Activated naive CD4-positive, alpha-beta T cell treated with anti-CD3 and anti-CD28 coated beads, Interleukin-2, amount 50 U/mL, for 16 hours (primary cell): ENCODE measurements at places on chromosomes 16 and 17.
A peak's percentile ranks its signal among the peaks of the same experiment; 100 is the strongest.

GRCh38 chr16:81607805-81608522 is 163.4 kb downstream of the CMIP start:
- no peak for DNase-seq

GRCh38 chr17:7281953-7282751 is 634 bp downstream of the SLC2A4 start:
- no peak for DNase-seq

DNA sequence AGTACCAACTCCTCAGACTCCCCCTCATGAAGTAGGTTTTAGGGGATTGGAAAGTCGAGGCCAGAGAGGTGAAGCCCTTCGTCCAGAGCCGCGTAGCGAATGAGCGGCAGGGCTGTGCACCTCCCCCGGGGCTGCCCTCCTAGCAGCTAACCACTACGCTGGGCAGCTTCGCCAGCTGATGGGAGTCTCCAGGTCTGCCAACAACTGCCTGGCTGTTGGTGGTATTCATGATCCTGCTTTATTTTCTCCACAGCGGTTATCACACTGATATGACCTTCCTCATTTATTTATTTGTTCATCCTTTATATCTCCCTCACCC is 773 bp upstream of the NETO2 start:
- DNase-seq, result no peak

- no peak for DNase-seq
Observed at GRCh38 chr16:87836346-87836843, 32.9 kb downstream of the SLC7A5 start.

- peak; percentile 84 for DNase-seq
Observed at GRCh38 chr17:60421273-60422161, 772 bp upstream of the CHCT1 start.

GRCh38 chr16:1614456-1615102 is 2.4 kb downstream of the CRAMP1 start:
- peak; percentile 25 for DNase-seq

- no peak for DNase-seq
Observed at GRCh38 chr16:89002851-89003830, 26.1 kb upstream of the CBFA2T3 start.

DNA sequence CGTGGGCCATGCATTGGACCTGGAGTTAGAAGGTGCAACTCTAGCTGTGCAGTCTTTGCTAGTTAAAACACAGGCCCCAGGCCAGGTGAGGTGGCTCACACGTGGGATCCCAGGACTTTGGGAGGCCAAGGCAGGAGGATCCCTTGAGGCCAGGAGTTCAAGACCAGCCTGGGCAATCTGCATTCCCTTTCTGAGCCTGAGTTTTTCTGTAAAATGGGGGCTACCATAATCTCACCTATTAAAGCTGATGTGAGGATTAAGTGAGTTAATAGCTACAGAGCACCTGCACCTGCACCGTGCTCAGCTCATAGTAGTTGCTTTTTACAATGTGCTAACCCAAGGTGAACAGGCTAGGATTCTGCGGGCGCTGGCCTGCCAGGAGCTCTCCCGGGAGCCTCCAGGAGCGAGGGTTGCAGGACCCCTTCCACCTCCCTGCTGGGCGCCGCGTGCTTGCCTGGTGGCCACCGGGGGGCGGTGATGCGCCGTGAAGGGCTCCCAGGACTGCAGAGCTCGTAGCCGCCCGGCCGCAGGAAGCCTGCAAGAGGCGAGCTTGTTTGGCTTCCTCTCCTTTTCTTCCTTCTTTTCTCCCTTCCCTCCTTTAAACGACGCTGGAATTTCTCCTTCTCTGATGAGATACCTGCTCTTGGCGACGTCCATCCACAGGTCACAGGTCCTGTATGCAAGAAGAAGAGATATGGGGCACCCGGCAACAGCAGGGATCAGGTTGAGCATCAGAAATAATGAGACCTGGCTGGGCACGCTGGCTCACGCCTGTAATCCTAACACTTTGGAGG is 51.3 kb downstream of the ZFP90 start:
- DNase-seq, result peak; percentile 69

DNA sequence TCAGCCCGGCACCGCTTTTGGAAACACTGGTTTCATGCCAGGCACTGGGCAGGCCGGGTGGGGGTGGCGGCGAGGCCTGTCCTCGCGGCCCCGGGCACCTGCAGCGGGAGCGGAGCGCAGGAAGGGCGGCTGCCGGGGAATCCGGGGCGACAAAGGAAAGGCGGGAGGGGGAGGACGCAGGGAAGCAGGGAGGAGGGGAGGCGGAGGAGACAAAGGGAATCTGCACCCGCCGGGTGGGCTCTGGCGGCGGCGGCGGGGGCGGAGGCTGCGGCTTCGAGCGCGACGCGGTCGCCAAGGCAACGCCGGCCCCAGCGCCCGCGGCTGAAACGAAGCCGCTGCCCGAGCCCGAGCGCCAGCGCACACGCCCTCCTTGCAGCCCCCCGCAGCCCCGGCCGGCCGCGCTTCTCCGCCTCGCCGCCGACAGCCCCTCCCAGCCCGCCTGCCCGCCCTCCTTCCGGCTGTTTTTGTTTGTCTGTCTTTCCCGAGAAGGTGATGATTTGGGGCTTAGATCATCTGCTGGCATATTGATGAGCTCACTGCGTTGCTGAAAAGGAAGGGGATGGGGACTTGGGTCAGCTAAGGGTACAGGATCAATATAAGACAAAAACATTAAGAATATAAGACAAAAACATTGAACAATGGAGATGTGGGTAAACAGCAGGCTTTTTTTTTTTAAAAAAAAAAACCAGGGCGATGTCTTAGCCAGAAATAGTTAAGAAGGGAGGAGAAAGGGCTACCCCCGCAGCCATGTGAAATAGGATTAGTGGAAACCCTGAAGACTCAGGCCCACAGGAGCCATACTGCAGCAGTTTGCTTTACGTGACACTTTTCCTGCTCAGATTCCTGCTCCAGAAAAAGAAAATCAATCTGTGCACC is 32.7 kb downstream of the CDK5R1 start:
- peak; percentile 49 for DNase-seq

DNA sequence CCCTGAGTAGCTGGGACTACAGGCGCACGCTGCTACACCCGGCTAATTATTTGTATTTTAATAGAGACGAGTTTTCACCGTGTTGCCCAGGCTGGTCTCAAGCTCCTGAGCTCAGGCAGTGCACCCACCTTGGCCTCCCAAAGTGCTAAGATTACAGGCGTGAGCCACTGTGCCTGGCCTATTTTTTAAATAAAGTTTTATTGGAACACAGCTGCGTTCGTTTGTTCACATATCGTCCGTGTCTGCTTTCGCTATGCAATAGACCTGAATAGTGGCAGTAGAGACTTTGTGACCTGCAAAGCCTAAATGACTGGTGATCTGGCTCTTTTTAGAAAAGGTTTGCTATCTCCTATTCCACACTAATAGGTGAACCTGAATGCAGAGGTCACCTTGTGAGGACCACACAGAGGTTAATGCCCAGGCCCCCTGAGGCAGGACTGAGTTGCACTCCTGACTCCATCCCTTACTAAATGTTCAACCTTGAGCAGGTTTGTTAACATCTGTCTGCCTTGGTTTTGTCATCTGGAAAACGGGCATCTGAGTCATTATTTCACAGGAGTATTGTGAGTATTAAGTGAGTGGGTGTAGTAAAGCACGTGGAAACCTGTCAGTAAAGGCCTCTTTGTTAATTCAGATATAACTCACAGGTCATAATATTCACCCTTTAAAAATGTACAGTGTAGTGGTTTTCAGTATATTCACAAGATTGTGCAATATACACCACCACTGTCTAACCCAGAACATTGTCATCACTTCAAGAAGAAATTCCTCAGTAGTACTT is 157.5 kb upstream of the CACNG5 start:
- no peak for DNase-seq

GRCh38 chr16:9511389-9511788 is 419.9 kb downstream of the HAPSTR1 start:
- no peak for DNase-seq

- DNase-seq, result no peak
Observed at GRCh38 chr16:4663777-4664465, 29.4 kb upstream of the NUDT16L1 start.

GRCh38 chr16:30786936-30787612 is at the start of gene ZNF629:
Gene ZNF629 (minus strand): TSS chr16:30787205. CDS start chr16:30784482, 2,723 bp downstream.
- DNase-seq, result peak; percentile 45

DNA sequence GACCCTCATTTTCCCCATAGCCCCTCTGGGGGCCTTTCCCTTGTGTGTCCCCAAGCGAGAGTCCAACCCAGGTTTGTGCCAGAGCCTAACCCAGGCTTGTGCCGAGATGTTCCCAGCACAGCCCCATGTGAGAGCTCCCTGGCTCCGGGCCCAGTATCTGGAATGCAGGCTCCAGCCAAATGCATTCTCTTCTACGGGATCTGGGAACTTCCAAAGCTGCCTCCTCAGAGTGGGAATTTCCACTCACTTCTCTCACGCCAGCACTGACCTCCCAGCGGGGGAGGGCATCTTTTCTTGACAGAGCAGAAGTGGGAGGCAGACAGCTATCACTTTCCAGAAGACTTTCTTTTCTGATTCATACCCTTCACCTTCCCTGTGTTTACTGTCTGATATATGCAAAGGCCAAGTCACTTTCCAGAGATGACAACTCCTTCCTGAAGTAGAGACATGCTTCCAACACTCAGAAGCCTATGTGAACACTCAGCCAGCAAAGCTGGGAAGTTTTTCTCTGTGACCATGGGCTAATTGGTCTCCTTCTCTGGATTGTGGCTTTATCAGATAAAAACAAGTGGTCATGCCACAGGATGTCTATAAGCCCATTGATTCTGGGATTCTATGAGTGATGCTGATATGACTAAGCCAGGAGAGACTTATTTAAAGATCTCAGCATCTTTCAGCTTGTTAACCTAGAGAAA is 2.5 kb upstream of the CCL2 start:
- DNase-seq, result no peak

GRCh38 chr16:50408001-50408561 is 39.3 kb upstream of the BRD7 start:
- no peak for DNase-seq

- DNase-seq, result no peak
Observed at GRCh38 chr16:79264237-79265109, 336.1 kb downstream of the MAF start.

GRCh38 chr16:30527635-30528178 is 1.3 kb upstream of the ZNF768 start:
- DNase-seq, result no peak

DNA sequence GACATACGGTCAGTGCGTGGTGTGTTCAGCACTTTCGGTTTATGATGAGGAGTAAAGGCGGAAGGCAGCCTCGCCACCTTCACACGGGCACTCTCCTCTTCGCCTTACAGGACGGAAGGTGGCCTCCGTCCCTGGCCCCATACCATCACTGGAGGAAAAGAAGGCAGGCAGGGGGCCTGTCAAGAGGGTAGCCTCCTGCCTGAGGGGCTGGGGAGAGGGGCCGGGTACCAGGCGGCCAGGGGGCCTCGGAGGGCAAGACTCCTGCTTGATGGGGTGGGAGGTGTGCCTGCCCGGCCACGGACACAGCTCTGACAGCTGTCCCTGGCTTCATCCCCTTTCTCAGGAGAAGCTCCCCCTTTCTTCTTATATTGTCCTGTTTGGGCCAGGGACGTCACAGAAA is 15.6 kb upstream of the SLC38A8 start:
- no peak for DNase-seq

DNA sequence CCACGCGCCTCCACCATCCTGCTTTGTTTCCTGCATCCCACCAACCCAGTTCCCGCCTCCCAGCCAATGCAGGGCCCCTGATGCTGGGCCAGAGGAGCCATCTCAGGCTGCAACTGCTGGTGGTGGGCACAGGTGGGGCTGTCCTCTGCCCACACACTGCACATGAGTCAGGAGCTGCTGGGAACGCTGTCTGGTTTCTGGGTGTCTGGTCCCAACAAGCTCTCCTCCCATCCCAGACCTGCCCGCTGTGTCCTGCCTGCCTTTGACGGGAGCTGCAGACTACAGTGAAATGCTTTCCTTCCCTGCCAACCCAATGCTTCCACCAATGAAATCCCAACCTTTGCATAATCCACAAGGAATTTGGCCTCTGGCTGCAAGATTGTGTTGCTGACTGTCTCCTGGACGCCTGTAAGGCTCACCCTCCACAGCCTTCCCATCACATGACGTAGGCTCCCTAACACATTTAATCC is 98.9 kb downstream of the N4BP1 start:
- no peak for DNase-seq

- DNase-seq, result no peak
Observed at GRCh38 chr17:80772906-80773242, 218.8 kb upstream of the CHMP6 start.

DNA sequence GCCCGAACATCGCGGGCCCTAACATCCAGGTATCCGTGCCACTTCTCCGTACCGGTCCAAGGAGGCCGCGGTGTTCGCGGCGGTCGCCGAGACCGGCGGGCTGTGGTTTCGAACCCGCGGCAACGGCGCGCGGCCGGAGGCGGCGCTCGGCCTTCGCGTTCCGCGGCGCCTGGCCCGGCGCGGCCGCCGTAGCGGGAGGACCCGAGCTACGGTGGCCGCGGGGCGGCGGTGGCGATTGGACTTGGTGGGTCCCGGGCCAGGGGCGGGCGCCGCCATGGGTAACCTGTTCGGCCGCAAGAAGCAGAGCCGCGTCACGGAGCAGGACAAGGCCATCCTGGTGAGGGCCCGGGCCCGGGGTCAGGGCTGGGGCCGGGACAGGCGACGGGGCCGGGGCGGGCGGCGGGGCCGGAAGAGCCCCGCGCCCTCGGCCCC is at the start of gene CHMP6:
Gene CHMP6, plus strand, starts transcription at position 197 of the 432 bp plus-strand sequence. Its CDS starts 78 bp downstream, at position 275.
- peak; percentile 78 for DNase-seq

DNA sequence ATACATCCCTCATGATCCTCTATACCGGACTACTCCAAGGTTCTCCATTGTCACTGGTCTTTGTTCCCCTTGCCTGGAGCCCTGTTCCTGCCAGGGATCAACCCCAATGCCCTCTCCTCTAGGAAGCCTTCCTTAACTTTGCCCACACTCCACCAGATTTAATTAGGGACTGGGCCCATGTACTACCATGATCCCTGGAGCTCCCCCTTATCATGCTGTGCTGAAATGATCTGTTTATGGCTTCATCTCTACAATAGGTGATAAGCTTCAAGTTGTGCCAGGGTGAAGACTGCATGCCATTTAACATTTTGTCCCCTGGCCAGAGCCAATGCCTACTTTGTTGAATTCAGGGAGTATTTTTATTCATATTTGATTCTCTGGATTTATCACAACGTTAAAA is 17.9 kb upstream of the IRX5 start:
- DNase-seq, result no peak

DNA sequence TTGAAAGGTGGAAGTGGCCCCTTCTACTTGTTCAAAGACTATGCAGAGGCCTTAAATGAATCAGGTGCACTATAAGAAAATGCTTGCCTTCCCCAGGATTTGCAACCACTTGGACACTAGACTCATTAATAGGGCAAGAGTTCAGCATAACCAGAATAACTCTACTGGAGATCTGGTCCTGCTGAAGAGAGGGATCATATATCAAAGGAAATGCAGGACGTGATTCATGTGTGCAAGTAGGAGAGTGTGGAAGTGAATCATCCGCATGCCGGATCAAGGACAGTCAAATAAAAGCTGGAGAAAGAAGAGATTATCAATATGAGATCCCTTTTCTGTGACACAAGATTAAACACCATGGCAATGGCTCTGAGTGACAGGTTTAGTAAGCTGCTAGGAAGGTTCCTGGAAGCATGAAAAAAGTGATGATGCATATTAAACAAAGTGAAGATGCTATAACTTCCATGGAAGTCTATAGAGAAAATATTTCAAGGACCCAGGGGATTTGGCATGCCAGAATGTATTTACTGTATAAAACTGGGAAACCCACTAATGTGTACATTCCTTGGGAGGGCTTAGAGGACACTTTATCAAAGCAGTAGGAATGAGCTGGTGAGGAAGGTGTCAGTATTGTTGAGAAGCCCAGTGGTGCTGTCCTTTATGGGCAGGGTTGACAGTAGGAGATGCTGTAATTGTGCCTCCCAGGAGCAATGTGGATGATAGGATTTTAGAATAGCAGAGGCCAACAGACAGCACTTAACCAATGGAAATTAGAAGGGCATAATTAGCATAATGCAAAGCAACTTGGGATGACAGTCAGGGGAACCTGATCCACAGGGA is 133.1 kb downstream of the ABCA8 start:
- no peak for DNase-seq

- DNase-seq, result no peak
Observed at GRCh38 chr17:73637866-73638265, 6.4 kb downstream of the SDK2 start.
